Fibroblast of skin of scalp (primary cell): ENCODE measurements at places on chromosomes 5 and 9.
A peak's percentile ranks its signal among the peaks of the same experiment; 100 is the strongest.

DNA sequence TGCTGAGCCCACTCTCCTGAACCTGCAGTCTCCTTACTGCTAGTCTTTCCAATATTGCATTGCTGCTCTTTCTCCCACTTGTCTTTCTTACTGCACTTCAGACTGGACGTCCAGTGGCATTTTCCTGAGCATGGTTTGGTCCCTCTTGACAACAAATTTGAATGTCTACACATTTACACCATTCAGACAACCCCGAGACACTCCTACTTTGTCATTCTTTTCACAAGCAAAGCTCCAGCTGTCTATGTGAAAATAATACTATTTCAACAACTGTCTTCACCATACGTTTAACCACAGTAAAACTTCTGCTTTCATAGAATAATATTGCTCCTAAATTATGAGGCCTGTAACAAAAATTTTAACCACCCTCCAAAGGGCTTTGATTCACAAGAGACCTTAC is 10.4 kb upstream of the APTX start:
- DNase-seq, result no peak

DNA sequence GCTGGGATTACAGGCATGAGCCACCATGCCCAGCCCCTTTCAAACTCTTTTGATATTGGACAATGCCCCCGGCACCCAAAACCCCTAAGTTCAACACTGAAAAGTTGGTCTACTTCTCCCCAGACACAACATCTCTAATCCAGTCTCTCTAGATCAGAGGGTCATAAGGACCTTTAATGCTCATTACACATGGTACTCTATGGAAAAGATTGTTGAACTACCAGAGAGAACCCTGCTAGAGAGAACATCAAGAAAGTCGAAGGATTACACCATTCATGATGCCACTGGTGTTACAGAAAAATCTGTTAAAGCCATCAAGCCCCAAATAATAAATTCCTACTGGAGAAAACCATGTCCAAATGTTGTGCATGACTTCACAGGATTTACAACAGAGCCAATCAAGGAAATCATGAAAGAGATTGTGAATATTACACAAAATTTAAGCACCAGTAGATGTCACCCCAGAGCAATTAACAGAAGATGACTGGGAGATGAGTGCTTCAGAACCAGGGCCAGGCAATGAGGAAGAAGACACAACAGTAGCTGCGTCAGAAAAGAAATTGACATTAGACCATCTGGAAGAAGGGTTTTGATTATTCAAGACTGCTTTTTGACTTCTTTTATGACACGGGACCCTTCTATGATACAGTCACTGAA is 28.3 kb upstream of the NIPAL4 start:
- peak; percentile 81 for DNase-seq

DNA sequence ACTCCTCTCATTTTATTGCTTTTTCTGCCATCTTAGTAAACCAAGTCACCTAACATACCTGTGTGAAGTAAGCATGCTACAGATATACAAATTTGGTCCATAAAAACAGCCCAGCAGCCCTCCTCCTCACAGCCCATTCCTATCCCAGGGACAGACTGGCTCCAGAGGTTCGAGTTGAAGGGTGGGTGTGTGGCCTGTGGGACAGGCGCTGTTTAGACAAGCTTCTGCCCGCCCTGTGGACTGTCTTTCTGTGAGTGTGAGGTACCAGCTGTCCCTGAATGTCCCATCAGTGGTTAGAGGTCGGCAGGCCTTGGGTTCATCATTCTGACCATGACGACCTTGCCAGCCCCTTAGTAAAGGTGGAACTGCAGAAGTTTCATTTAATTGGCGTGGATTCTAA is 82.0 kb downstream of the WNK2 start:
- no peak for DNase-seq

- DNase-seq, result peak; percentile 78
These were observed 231.7 kb downstream of the ARHGAP26 start for GRCh38 chr5:143001764-143002351.

- no peak for DNase-seq
These were observed 144.4 kb upstream of the MAP3K1 start for GRCh38 chr5:56670916-56671315.

DNA sequence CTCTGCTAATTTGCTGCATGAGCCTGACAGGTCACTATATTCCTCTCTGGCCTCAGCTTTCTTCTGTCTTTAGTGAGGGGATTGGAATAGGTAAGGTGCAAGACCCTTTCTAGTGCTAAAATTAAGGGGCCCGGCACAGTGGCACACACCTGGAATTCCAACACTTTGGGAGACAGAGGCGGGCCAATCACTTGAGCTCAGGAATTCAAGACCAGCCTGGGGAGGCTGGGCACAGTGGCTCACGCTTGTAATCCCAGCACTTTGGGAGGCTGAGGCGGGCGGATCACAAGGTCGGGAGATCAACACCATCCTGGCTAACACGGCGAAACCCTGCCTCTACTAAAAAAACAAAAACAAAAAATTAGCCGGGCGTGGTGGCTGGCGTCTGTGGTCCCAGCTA is 37.2 kb downstream of the EGR1 start:
- DNase-seq, result no peak

DNA sequence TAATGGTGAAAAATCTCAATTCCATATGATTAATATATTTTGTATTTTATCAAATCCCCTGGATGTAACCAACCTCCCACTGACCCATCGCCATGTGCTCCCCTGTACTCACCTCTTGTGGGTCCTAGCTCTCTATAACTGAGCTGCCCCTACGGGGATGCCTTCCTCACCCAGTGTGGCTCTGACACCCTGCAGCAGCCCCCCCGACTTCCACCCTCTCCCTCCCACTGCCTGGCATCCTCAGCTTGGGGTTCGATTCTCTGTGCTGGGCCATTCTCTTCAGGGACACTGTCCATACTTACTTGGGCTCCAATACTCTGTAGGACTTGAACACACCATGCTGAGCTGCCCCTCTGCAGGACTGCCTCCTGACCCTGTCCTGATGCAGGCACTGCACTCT is 87.1 kb downstream of the PJA2 start:
- DNase-seq, result no peak

GRCh38 chr9:122396614-122397148 is 25.9 kb downstream of the PTGS1 start:
- no peak for DNase-seq

GRCh38 chr5:45037927-45038326 is 229.2 kb downstream of the MRPS30 start:
- DNase-seq, result no peak

GRCh38 chr9:27353166-27353473 is 56.2 kb upstream of the EQTN start:
- no peak for DNase-seq

DNA sequence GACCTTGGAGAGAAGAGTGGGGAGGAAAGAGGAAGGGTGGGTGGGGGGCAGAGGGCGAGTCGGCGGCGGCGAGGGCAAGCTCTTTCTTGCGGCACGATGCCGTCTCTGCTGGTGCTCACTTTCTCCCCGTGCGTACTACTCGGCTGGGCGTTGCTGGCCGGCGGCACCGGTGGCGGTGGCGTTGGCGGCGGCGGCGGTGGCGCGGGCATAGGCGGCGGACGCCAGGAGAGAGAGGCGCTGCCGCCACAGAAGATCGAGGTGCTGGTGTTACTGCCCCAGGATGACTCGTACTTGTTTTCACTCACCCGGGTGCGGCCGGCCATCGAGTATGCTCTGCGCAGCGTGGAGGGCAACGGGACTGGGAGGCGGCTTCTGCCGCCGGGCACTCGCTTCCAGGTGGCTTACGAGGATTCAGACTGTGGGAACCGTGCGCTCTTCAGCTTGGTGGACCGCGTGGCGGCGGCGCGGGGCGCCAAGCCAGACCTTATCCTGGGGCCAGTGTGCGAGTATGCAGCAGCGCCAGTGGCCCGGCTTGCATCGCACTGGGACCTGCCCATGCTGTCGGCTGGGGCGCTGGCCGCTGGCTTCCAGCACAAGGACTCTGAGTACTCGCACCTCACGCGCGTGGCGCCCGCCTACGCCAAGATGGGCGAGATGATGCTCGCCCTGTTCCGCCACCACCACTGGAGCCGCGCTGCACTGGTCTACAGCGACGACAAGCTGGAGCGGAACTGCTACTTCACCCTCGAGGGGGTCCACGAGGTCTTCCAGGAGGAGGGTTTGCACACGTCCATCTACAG is 760 bp downstream of the NPR3 start:
- peak; percentile 41 for DNase-seq

DNA sequence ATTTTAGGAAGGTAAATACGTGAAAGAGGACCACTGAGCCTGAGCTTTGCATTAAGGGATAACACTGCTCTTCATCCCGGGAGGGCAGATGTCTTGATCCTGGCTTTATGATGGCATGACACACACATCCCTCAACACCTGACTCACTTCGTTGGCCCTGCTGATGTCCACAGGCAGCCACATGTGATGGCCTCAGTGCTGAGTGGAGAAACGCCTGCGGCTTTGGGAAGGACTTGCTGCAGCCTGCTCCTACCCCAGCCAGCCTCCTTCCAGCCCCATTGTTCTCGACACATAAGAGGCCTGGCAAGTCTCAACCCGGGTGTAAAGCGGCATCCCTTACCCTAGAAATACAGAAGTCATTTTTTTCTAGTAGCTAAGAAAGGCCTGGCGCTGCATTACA is 169.0 kb downstream of the SYK start:
- no peak for DNase-seq

DNA sequence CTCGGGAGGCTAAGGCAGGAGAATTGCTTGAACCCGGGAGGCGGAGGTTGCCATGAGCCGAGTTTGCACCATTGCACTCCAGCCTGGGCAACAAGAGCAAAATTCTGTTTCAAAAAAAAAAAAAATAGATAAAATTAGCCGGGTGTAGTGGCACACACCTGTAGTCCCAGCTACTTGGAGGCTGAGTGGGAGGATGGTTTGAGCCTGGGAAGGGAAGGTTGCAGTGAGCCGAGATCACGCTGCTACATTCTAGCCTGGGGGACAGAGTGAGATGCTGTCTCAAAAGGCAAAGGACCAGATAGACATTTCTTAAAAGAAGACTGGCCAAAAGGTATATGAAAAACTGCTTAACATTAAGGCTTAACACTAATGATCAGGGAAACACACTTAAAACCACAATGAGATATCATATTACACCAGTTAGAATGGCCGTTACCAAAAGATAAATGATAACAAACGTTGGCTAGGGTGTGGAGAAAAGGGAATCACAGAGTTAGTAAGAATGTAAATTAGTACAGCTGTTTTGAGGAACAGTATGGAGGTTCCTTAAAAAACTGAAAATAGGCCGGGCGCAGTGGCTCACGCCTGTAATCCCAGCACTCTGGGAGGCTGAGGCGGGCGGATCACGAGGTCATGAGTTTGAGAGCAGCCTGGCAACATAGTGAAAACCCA is 10.1 kb upstream of the MARVELD2 start:
- DNase-seq, result no peak

- DNase-seq, result no peak
These were observed 118.7 kb upstream of the ATP10B start for GRCh38 chr5:160970605-160971191.

DNA sequence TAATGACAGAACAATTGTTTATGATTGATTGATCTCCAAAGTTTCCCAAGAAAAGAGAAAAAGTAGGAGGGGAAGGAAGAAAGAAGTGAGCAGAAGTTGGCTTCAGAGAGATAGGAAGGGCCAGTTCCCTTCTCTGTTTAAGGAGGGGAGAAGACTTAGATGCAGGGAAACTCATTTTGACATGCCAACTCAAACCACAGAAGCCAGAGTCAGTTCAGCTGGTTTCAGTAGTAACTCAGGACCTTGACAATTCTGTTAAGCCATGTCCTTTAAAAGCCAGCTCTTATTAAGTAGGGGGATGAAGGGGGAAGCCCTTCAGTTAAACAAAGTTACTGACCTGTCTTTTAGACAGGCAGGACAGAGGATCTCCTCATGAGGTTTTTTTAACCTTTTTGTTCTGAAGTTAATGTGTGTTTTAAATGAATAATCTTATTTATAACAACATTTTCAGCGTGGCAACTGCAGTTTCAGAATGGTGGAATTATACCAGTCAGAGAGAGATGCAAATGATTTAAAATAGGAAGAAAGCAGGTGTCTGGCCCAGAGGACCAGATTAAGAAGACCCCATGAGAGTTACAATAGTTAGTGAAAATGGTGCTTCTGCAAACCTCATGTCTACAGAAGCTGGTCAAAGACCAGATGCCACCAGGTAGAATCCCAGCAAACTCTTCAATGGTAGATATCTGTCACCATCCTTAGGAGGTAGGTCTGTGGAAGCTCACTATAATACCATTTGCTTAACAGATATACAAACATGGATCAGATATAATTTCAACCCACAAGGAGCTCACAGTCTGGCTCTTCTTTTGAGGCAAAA is 29.3 kb upstream of the ABL1 start:
- DNase-seq, result no peak

- no peak for DNase-seq
These were observed 15.9 kb downstream of the FBXW5 start for GRCh38 chr9:136928591-136928990.

DNA sequence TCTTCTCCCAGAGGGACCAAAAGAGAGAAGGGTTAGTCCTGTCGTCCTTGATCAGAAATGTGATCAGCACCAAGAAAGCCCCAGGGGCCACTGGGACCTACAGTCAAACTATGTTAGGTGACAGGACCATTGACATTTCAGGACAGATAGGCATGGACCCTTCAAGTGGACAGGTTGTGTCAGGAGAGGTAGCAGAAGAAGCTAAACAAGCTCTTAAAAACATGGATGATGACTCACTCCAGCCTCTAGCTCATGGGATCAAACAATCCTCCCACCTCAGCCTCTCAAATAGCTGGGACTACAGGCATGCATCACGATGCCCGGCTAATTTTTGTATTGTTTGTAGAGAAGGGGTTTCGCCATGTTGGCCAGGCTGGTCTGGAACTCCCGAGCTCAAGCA is 2.3 kb upstream of the AQP3 start:
- no peak for DNase-seq

- DNase-seq, result no peak
These were observed 328.2 kb upstream of the GRAMD2B start for GRCh38 chr5:126094991-126095390.

DNA sequence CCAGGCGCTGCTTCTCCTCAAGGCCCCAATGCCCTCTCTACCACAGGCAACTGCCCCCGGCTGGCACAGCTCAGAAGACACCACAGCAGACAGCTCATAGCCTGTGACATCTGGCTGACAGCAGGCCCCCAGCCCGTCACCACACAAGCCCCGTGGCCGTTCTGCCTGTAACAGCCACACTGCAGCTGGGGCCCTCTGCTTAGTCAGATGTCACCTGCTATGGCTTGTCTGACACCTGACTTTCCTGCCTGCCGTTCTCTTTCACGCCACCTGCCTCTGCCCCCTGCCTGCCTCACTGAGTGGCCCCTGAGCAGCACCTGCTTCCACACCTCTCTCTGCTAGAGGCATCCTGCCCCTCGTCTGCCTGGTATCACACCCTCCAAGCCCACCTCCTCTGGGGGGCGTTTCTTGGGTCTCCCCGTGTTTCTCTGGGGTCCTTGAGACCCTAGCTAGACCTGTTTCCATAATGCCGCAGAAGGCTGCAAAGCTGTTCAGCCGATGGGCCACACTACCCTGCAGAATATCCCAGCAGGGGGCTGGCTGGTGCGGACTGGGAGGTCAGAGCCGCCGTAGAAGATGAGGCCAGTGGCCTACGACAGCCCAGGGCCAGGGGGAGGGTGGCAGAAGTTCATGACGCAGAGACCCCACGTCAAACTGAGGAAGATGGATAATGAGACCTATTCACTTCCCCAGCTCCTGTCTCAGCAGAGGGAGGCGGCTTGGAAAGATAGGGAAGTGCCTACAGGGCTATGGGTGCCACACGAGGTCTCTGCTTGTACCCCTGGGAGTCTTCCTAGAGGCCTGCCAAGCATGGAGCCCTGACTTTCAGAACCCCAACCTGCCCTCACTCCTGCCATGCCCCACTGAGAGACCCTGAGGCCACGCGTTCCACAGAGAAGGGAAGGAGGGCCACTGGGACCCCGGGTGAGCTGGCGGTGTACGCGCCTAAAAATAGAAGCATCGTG is 95.1 kb downstream of the ZNF354C start:
- DNase-seq, result no peak

GRCh38 chr5:80481019-80481893 is 6.6 kb upstream of the FAM151B start:
- peak; percentile 62 for DNase-seq
